ENCODE measurements at places on chromosomes 7 and 10. TPM values are rescaled to one million over a fixed set of nuclear protein-coding genes. Genes with fewer than 3 reads are reported as not detected.

Gene ELOVL3
- not detected for total RNA-seq

DNA sequence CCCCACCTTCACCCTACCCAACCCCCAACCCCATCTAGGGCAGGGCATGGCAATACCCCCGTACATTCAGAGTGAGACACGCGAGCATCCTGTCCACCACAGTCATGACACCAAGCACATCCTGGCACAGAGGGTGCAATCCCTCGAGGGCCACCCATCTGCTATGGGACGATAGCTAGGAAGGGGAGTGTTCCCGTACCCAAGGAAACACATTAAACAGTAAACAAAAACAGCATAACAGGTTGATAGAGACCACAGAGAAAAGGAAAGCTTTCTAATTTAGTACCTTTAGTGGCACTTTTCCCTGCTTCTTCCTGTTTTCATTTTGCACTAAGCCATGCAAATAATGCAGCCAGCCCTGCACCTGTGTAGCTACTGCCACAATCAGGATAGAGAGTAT lies 2.3 kb upstream of the SMKR1 start:
- no peak for DNase-seq

GRCh38 chr7:120181499-120181898 lies 91.5 kb upstream of the KCND2 start:
- no peak for DNase-seq

- no peak for DNase-seq
Observed at GRCh38 chr7:134067164-134067563, 60.0 kb upstream of the LRGUK start.

Gene FAM13C
- total RNA-seq = 9.4 TPM

- DNase-seq = no peak
Observed at GRCh38 chr7:131499801-131500200, 56.6 kb downstream of the PODXL start.

Gene GPRIN2
- 9.6 TPM for total RNA-seq

Gene TBXAS1
- 19.3 TPM for total RNA-seq

GRCh38 chr10:77907900-77908717 lies 18.4 kb downstream of the DLG5 start:
- no peak for DNase-seq

Measured in umbilical cord (tissue), 2 donors.